ENCODE measurements at places on chromosomes 4 and X.

DNA sequence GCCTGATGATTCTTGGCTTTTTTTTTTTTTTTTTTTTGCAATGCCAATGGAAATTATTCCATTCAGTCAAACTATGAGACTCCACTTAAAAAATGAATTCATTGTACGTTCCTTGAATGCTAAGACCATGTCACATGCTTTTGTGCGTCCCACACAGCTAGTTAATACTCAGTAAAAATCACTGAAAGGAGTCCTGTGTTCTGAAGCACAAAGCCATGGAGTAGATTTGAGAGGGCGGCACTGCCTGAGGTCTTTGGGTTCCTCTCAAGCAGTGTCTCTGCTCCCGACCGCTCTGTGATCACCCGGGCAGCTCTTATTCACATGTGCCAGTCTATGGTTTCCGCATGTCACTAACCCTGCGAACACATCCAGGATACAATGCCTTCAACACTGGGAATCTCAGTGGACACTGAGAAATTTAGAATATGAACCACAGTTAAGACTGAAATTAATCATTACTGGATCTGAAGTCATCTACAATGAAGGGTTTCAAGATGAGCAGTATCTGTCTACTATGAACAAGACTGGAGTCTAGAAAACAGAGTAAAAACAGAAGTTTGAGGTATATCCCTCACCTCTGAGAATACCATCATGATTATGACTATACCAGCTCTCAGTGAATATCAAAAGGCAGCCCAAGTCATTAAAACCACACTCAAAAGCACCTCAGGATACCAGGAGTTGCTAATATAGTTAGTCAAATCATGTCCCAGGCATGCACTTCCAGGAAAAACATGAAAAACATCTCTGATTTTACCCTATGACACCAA lies 193.0 kb downstream of the MGST2 start:
- no peak for DNase-seq

DNA sequence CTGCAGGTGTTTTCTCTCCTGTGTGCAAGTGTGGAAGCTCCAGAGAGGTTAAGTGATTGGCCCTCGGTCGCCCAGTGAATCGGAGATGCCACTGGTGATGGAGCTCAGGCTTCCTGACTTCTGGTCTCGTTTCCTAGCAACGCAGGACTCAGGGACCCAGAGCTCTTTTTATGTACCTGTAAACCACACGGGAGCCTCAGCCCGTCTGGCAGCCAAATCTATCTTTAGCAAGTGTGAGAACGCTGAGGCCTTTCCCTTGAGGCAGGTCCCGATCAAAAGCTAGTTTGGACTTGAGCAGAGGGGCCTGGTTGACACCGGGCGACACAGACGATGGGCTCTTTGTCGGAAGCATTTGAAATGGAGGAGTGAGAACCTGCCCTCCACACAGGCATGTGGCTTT lies 116.8 kb downstream of the SORCS2 start:
- no peak for DNase-seq

DNA sequence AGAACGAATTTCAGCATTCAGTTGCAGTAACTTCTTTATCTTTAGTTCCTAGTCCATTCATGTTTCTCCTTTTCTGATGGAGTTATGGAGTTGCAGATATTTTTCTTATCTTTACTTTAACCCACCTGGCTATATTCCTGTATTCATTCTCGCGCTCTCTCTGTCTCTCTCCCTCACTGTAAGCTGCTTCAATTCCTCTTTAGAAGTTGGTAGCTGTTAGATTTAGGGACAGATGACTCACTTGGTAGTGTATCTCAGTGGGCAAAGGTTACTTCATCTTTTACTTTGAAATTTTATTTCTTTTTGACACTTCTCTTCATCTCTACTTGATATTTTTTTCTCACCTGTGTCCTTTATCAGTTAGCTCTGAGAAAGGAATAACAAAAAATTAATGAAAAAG lies 49.6 kb upstream of the BRS3 start:
- no peak for DNase-seq

GRCh38 chr4:87654487-87655044 lies 4.5 kb downstream of the DMP1 start:
- no peak for DNase-seq

DNA sequence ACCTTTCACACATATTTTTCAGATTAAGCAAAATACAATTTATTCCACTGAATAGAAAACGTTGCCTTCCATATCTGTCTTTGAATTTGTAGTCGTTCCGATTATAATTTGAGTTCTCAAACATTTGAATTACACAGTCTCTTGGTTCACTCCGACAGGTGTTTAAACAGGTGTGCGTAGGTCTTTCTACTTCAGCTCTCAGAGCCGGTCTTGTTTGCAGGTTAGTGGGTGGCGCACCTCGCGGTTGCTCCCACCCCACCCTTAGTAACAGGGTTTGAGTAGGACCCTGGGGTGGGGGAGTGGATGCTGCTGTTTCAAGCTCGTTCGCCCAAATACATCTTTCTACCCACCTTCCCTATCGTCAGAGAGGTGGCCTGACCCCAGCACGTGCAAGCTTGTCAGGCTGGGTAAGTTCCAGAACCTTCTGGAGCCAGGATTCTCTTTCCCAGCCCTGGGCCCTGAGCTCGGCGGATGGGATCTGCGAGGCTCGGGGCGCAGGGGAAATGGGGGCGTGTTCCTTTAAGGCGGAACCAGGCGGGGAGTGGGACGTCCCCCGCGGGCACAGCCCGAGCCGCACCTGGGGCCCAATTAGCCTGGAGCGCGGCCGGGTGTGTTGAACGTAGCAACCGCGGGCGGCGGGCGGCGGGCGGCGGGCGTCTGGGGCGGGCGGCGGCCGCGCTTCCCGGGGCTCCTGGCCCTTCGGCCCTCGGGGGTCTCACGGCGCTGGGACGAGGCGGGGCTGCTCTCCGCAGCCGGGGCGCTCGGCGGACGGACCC lies at the start of gene FAM149A:
FAM149A (plus strand) TSS at position 591 of the 776 bp plus-strand sequence.
- peak; percentile 36 for DNase-seq

DNA sequence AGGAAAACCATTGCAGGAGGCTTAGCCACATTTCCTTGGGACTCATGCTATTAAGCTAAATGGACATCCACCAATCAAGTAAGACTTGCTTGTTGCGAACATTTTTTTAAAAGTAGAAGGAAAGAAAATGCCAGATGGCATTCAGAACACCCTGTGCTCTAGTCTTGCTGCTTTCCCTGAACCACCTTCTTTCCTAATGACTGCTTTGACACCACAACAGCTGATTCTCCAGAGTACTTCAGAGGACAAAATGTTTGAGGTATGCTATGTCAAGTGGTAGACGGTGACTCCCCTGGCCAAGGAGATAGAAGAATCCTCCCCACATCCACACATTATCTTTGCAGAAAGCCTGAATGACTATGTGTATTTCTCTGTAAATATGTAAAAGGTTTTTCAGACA lies 65.4 kb downstream of the ANK2 start:
- no peak for DNase-seq

- no peak for DNase-seq
Measured at GRCh38 chrX:2692221-2693112, 1.4 kb downstream of the CD99 start.

Measured in DMS153 (cell line).